ENCODE measurements at places on chromosomes 6 and 20.

DNA sequence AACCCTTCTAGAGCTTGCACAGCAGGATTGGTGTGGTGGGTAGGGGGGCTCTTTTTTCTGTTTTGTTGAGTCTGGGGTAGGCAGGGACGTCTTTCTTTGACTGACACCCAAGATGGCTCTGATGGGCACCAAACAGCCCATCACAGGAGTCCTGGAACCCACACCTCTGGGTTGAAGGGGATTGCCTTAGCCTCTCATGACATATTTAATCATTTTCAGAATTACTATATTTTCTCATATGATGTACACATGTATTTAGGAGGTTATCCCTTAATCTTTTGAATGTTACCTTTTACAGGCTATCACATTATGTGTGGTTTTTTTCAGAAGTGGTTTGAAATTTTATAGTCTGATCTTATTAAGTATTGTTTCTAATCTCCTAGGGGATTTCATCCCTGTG, 64.6 kb downstream of the RPP40 start:
- no peak for DNase-seq

DNA sequence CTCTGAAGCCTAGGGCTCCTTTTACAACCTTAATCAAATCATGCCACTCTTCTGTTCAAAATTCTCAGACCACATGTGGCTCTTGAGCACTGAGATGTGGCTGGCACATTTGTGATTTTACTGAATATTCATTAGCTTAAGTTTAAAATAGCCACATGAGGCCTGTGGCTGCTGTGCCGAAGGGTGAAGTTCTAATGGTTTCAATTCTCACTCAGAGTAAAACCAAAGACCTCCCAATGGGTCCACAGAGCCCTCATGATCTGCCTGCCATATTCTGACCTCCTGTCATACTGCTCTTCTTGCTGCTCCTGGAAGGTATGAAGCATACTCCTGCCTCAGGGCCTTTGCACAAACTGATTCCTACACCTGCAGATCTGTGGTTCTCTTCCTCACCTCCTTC, 7.8 kb upstream of the CST3 start:
- no peak for DNase-seq

GRCh38 chr20:64071341-64072332, 7.7 kb downstream of the RGS19 start:
- DNase-seq = no peak

- DNase-seq = no peak
Observed at GRCh38 chr6:78322068-78322845, 545.1 kb upstream of the IRAK1BP1 start.

GRCh38 chr20:46951405-46951804, 56.8 kb downstream of the EYA2 start:
- no peak for DNase-seq

DNA sequence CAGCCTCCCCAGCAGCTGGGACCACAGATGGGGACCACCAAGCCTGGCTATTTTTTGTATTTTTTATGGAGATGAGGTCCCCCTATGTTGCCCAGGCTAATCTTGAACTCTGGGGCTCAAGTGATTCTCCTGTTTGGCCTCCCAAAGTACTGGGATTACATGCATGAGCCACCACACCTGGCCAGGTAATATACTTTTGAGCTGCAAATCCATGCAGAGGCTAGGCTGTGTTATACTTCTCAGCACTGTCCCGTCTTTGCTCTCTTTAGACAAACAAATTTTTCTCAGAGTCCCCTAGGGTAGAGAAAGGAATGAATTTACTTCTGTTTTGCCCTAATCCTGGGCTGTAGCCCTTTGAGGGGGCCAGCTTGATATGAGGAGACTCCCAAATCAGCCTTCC, 13.4 kb upstream of the SCAF8 start:
- DNase-seq = no peak

DNA sequence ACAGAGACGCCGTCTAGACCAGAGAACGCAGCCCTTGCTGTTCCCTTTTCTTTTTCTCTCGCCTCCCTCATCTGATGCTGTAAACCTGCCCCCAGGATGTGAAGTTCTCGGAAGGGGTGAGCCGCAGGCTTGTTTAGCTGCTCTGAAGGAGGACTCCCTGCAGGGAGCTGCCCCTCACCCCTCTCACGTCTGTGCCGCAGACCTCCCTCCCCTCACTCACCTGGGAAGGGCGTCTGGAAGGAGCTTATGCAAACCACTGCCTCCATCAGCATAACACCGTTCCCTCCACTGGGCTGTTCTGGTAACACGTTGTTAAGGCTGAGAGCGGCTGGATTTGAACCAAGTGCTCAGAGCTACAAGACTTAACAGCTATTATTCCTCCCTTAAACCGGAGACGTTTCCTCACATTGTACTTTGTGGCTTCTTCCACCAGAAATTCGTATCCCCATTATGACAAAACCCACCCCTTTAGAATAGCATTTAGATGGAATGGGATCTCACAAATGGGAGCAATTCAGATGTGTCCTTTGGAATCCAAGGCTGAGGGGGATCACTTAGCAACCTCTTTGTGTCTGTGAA, 99.8 kb downstream of the SMOC2 start:
- DNase-seq = no peak

DNA sequence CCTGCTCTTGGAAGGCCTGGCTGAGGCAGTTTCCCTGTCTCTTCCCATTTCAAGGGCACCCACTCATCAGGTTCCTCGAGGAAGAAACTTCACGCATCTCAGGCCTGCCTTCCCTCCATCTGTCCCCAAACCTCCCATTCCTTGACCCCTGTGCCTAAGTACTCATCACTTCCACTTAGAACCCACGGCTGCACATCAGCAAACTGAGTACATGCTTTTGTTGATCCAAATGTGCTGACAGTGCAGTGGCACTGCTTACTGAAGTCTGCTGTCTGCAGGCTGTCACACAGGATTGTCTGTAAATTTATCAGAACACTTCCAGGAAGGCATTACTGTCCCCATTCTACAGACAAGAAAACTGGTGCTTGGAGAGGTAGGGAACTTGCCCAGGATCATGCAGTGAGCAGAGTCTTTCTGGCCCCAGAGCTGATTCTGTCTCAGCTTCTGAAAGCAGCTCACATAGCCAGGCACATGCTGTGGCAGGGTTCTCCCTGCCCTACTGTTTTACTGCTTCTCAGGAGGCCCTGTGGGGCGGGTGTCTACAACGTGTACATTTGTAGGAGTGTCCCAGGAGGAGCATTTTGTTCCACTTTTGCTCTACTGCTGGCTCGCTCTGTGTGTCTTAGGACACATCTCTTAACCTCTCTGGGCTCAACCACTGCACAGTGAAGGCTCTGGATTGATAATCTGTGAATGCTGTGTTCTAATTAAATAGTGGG, 64.2 kb upstream of the XRN2 start:
- no peak for DNase-seq

GRCh38 chr6:15358579-15359327, 112.9 kb downstream of the JARID2 start:
- no peak for DNase-seq

DNA sequence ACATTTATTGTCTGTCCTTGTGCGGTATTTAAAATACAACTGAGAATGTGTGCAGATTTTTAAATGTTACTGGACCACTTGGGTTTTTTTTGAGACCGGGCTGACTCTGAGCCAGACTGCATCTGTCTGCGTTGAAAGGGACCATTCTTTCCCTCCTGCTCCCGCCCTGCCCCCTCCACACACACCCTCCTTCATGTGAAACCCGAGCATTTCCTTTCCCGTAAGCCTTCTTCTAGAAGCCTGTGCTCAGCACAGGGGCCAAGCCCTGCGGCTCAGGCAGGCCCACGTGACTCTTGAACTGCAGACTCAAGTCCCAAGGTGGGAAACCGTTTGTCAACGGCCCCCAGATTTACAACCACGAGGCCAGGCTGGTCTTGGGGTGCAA, 82.7 kb upstream of the FOXC1 start:
- DNase-seq = no peak

DNA sequence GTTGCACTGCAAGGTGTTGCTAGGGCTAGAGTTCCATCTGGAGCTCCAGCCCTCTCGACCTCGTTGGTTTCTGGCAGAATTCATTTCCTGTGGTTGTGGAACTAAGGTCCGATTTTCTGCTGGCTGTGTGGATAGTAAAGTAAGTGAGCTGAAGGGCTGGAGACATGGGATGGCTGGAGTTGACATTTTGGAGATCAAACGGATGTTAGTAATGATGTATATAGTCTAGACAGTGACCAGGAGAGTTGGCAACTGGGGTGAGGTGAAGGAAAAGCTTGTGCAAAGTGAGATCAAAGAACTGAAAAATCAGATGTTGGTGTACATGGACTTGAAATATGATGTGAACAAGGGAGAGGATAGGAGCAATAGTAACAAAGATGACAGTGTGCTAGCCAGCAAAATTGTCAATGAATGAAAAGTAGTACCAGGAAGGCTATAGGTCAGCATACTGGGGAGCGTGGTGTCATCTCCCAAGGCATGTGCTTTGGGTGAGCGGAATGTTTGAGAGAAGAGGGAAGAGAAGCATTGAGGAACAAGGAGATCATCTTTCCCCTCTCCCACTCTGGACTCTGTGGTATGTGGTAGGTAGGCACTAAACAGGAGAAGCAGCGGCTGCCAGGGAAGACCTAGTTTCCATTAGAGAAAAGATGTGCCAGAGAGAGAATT, 7.8 kb downstream of the QRSL1 start:
- no peak for DNase-seq

DNA sequence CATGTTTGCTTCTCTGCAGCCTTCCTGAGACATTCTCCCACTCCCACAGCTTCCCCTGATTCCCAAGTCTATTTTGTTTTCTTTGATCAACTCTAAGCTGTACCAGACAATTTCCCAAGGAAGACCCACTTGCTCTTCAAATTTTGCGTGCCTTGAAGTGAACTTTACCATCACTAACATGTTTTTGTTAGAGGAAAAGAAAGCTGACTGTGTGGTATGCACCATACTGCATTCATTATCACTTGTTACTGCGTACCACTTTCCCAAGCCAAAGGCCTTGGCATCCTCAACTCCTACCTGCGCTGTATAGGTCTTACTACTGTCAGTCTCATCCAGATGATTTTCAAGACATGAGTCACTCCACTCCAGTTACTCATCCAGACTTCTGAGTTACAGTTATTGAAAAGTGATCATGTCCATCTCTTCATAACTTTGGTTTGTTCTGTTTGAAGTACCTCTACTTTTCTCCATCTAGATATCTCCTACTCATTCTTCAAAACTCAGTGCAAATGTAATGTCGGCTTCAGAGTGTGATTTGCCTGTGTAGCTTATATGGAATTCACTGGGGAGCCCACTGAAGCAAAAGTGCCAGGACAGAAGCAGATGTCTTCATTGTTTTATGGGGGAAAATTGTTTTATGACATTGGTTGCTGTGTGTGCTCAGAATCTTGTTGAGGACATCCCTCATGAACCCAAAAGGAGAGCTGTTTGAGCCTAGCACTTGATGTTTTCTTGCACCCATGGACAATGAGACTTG, 5.2 kb downstream of the RPS12 start:
- DNase-seq = no peak

DNA sequence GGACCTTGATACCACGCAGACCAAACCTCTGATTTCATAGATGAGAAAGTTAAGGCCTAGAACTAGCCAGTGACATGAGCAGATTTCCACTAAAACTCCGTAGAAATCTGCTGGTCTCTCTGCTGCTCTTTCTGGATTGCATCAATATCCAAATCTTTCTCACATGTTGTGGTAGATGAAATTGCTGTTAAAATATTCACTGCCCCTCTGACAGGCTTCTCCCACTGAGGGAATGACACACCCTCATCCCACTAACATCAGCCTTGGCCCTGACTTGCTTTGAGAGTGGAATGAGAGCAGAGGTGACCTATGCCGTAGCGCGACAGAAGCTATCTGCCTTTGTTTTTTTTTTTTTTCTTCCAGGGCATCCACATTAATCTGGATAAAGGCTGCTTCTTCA, 20.4 kb upstream of the EXOC2 start:
- DNase-seq = no peak

- peak; percentile 21 for DNase-seq
Observed at GRCh38 chr6:13302751-13303667, 25.3 kb downstream of the TBC1D7 start.

- DNase-seq = no peak
Observed at GRCh38 chr6:75613056-75613501, 11.4 kb downstream of the SENP6 start.

- no peak for DNase-seq
Observed at GRCh38 chr6:126027601-126028000, 41.3 kb downstream of the TRMT11 start.

- DNase-seq = no peak
Observed at GRCh38 chr6:148888856-148889255, 142.0 kb downstream of the UST start.

GRCh38 chr6:134707342-134708031, 242.4 kb downstream of the ALDH8A1 start:
- no peak for DNase-seq

DNA sequence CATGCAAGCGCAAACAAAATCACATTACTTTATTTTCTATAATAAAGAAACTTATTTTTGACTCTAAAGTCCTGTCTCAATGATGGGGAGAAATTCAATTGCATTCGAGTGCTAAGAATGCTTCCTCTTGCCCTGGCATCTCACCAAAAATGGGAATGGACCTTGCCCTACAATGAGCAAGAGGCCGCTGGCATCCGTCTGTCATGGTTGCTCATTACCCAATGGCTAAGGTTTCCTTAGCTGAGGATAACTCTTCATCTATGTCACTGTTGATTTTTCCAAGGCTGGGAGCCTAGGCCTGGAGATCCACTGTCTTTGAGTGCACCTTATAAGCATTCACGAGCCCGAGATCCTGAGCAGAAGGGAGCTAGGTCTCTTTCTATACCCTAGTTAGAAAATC, 471.3 kb upstream of the NRSN1 start:
- no peak for DNase-seq

DNA sequence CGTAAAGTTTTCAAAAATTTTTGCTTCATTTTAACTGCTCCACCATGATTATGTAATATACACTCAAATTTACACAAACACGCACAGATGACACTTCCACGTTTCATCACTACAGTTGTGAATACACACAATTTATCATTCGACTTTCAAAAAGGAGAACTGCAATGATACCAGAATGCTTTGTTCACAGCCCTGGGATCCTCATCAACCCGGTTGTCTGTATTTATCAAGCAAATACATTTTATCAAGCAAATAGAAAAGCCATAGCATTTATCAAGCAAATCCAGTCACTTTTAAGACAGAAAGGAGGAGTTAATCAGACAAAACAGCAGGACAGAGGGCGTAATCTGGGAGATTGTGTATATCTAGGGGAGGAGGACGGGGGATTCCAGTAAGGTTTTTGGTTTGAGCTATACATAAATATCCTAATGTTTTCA, 20.3 kb upstream of the ABT1 start:
- DNase-seq = no peak

- no peak for DNase-seq
Observed at GRCh38 chr6:7992002-7992815, 72.0 kb downstream of the BLOC1S5 start.

DNA sequence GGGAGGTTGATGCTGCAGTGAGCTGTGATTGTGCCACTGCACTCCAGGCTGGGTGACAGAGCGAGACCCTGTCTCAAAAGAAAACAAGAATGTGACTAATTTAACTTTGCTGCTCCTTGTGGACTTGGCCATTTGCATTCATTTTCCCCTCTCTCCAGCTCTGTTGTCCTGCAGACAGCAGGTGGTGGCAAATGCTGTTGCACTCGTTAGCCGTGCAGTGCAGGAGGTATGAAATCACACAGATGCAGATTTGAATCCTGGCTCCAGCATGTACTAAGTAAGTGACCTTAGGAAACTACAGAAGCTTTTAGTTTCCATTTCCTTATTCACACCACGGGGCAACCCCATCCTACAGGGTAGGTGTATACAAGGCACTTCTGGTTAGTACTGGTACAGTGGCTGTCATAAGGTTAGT, 9.6 kb upstream of the BEND3 start:
- no peak for DNase-seq

Data from stimulated activated CD8-positive, alpha-beta memory T cell treated with anti-CD3 and anti-CD28 coated beads, Interleukin-15, amount 100 ng/mL, for 4 hours (primary cell).